CD4-positive, alpha-beta T cell treated with Interleukin-10 for 1 hour (primary cell): ENCODE measurements at places on chromosomes 2 and 18.

DNA sequence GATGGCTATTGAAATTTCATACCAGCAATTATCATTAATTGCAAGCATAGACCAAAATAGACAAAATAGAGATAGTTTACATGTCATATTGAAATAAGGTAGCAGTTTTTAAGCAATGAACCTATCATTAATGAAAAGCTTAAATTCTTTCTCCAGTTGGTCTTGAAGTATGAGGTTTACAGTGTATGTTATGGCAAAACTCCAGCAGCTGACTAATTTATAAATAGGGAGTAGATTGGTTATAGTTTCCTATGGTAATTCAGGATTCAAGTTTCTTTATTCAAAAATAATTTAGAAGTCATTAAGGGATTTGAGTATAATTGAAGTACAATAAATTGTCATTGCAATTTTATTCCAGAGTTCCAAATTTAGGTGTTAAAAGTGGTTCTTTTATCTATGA, 69.6 kb upstream of the COL5A2 start:
- DNase-seq: no peak

DNA sequence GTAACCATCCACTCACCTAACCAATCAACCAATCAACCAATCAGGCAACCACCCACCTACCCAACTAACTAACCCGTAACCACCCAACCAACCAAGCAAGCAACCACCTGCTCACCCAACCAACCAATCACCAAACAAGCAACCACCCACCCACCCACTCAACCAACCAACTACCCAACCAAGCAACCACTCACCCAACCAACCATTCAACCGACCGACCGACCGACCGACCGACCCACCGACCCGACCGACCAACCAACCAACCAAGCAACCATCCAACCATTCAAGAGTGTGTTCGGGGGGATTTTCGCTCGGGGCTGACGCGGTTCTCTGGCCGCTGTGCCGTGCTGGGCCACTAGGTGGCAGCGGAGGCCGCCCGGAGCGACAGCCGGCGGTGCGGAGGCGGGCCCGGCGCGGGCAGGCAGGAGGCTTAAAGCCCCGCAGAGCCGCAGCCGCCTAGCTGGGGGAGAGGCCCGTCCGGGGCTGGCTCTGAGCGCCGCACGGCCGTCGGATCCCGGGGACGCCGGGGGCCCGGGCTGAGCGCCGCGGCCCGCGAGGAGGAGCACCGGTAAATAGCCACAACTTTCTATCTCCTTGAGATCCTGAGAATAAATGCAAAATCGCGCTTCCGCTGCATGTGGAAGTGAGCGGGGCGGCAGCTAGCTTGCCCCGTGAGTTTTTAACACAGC, at the start of gene MC5R:
Gene MC5R (plus strand): TSS at position 443 of the 689 bp plus-strand sequence. CDS start 1,617 bp downstream, outside the sequence.
- DNase-seq: peak; percentile 65

GRCh38 chr2:203886661-203887151, 19.1 kb downstream of the CTLA4 start:
- DNase-seq: no peak

- no peak for DNase-seq
Measured at GRCh38 chr18:24827501-24827900, 367.1 kb downstream of the HRH4 start.

- DNase-seq: no peak
Measured at GRCh38 chr2:162256591-162256991, 13.3 kb upstream of the FAP start.

DNA sequence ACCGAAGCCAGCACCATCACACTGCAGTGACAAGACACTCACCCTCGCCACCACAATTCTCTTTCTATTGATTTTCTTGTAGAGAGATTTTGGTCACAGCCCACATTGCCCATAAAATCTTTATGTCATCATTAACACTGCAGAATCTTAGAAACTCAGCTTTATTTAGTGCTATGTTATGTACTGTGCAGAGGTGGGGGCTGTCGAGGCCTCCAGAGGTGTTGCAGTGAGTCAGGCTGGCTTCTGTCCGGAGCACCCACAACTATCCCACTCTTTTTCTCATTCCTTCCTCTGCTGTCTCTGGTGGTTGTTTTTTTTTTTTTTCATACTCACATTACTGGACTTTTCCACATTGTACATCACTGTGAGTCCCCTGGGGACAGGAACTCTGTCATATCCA, 677.4 kb upstream of the HS6ST1 start:
- no peak for DNase-seq

DNA sequence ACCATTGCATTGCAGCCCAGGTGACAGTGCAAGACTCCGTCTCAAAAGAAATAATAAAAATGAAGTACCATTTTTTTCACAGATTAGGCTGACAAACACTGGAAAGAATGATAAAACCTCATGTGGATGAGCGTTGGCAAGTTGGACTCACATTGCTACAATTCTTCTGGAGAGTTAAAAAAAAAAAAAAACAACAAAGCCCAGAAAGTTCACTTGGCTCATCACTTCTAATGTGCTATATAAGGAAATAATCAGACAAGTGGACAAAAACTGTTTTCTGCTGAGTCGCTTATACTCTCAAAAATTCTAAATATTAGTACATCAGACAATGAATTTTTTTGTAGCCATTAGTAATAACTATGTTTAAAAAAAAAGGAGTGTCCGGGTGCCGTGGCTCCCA, 38.4 kb downstream of the PKP4 start:
- no peak for DNase-seq

- DNase-seq: no peak
Measured at GRCh38 chr2:42569116-42569711, 782 bp downstream of the MTA3 start.

DNA sequence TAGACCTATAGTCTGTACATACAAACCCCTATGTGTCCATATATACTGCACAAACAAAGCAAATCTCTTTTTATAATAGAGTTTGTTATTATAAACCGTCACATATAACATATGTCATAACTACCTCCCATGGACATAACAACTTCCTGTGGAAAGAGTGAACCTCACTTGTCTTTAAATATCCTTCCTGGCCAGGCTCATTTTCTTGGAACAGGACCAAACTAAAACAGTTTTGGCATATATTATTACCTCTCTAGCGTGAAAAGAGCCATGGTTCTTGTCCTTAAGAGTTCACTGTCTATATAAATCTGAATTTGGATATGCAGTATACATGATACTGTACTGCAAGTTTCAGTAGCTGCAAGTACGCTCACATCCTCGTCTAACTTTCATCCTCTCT, 28.3 kb upstream of the DNAJC27 start:
- no peak for DNase-seq

DNA sequence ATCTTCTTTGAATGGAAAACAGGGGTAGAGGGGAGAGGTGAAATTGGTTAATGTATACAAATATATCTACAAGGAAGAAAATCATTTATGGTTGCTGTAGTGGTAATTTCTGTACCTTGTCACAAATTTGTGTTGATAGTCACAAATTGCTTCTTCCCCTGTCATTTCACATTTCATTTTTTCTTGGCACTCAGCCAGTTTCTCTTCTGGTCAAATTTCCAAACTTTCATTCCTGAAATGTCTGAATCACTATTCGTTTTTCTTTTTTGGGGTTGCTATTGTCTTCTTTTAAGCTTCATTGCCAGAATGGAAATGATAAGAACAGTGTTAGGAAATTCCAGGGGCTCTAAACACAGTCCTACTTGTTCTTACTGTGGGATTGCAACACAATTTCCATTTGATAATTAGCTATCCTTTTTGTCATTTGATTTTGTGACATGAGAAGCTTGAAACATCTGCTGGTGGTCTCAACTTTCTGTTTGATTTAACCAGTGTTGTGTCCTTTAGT, 136.0 kb upstream of the GCFC2 start:
- DNase-seq: no peak

DNA sequence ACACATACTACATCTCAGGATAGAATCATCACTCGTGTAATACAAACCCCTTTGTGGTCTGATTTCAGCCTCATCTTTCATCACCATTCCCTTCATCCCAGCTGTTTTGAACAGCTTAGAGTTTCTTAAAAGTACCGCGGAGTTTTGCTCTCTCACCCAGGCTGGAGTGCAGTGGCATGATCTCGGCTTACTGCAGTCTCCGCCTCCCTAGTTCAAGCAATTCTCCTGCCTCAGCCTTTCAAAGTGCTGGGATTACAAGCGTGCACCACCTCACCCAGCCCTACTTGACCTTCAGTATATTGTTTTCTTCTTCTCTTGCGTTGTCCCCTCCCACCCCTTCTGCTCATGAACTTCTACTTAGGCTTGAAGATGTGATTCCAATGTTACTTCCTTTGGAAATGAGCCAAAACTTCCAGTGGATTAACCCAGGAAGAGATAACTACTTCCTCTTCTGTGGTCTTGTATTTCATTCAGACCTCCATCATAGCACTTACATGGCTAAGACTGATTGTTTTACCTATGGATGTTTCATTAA, 15.8 kb downstream of the ERLEC1 start:
- DNase-seq: no peak

GRCh38 chr2:128455721-128456050, 137.0 kb upstream of the HS6ST1 start:
- no peak for DNase-seq

DNA sequence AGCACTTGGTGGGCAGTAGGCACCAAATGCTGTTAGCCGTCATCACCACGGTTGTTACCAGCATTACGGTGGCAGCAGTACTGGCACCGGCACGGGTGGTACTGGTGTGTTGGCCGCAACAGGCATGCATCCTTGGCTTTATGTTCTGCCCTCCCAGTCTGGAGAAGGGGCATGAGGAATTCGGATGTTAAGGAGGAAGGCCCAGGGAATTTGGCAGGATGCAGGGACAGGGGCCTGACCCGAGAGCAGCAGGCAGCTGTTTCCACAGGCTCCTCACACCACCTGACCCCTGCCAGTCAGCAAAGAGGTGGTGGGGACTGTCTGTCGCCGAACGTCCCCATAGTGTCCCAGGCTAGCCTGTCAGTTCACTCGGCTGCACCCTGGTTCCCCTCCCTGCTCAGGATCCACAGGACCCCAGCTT, 79.0 kb downstream of the EDAR start:
- DNase-seq: no peak

GRCh38 chr18:76783786-76784484, 38.4 kb upstream of the ZNF236 start:
- DNase-seq: no peak

GRCh38 chr2:202122163-202122540, 49.1 kb downstream of the KIAA2012 start:
- DNase-seq: no peak

DNA sequence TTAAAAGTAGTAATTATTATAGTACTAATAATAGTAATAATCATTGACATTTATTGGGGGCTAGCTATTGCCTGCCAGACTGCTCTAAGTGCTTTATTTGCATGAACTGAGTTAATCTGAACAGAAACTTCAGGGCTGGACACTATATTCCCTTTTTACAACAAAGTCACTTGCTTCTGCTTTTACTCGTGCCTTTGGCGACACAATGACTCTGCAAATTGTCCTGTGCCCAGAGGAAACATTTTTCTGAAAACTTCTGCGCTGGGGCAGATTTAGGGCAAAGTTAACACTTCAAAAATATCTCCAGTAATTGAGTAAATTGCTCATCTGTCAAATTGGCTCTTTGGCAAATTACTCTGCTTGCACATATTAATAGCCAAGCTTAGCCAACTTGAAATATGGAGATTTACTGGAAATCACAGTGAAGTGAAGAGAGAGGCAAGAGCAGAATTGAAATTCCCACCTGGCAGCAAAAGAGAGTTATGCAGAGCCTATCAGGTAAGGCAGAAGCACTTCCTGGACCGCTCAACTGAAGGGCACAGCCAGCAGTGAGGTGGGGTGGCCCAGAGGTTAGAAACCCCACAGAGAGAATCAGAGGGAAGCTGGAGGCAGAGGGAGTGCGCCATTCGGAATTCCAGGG, 36.3 kb downstream of the BMP10 start:
- DNase-seq: no peak

- DNase-seq: no peak
Measured at GRCh38 chr2:88601286-88601685, 26.0 kb downstream of the EIF2AK3 start.

- no peak for DNase-seq
Measured at GRCh38 chr2:197597166-197597565, 78.2 kb downstream of the RFTN2 start.

DNA sequence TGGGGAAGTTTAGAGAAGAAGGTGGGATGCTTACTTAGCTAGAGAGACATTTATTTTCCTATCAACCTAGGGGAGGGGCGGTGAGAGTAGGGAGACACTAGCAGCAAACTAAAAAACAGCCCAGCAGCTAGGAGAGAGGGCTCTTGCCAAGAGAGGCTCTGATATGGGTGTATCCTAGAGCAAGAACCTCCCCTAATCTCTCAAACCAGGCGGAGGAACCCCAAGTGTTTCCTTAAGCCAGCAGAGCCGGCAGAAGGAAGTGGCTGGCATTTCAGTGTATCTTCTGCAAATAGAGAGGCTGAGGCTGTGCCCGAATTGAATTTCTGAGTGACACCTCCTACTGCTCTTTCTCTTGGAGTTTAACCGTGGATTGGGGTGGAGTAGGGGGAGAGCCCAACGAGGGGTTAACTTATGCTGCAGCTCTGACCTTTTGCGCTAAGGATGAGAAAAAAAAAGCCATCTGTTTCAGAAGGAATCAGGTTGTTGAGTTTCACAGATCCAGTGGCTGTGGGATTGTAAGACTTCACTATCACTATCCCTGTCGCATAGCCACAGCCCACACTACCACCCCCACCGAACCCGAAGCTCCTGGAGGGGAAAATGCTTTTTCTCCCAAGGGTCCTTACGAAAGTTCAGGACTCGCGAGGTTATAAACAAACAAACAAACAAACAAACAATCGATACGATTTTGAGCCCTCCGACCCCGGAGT, 1.4 kb downstream of the ST8SIA5 start:
- DNase-seq: no peak

DNA sequence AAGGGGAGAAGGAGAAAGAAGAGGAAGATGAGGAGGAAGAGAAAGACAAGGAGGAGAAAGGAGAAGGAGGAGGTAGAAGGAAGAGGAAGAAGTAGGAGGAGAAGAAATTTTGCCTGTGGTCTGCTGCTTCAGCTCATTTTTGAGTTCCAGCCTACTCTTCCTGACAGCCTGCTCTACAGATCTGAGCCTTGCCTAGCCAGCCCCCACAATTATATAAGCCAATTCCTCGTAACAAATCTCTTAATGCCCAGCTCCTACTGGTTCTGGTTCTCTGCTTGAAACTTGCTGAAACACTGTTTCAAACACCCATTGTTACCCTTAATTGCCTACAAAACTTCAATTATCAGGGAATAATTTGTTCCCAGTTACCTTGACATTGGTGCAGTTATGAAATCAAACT, 1014.2 kb upstream of the CELF4 start:
- DNase-seq: no peak

- no peak for DNase-seq
Measured at GRCh38 chr2:74856599-74856998, 22.7 kb downstream of the HK2 start.

DNA sequence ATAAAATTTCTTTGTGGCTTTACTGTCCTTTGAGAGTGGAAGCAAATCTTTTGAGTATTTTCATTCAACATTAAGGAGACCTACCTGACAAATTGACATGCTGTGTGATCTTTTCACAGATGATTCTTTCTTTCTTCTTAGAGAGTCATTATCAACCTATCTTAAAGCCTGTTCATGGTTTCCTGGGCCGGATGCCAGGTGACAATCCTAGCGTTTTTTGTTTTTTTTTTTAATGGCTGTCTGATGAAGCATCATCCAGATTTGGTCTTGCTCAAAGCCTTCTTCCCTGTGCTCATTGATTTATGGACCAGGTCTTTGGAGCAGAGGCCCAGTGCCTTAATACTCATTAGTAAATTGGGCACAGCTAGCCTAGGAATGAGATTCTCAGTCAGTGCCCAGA, 9.8 kb upstream of the MGAT5 start:
- no peak for DNase-seq
